ENCODE measurements at places on chromosomes 6 and 20. TPM values are rescaled to one million over a fixed set of nuclear protein-coding genes. Genes with fewer than 3 reads are reported as not detected.

Gene RNF182
- total RNA-seq = 0.07 TPM

Gene SLC4A11
- total RNA-seq = 4.1 TPM

Gene SLC22A7
- total RNA-seq = not detected

Gene PPIL1
- 34.7 TPM for total RNA-seq

Gene SLC17A1
- not detected for total RNA-seq

Gene BTN3A1
- 4.1 TPM for total RNA-seq

Gene PBOV1
- not detected for total RNA-seq

Gene SALL4
- 1.4 TPM for total RNA-seq

Gene HLA-DQA2
- total RNA-seq = not detected

Gene VIP
- total RNA-seq = 0.14 TPM

Gene PRSS35
- total RNA-seq = not detected

Gene OR12D3
- not detected for total RNA-seq

Gene RBPJL
- not detected for total RNA-seq

Gene ZSCAN31
- total RNA-seq = 64.0 TPM

Gene TCF21
- total RNA-seq = not detected

Gene CD109
- total RNA-seq = 152 TPM

Gene CLPSL1
- total RNA-seq = not detected

Gene SLC17A3
- total RNA-seq = not detected

Gene COX4I2
- total RNA-seq = not detected

Gene FAM162B
- not detected for total RNA-seq

Gene EFCAB8
- 0.36 TPM for total RNA-seq

Gene MUC22
- not detected for total RNA-seq

Gene B3GAT2
- under 0.01 TPM for total RNA-seq

Gene SLC32A1
- not detected for total RNA-seq

Gene SNAP91
- total RNA-seq = 0.07 TPM

Gene C20orf144
- under 0.01 TPM for total RNA-seq

Gene DDX43
- total RNA-seq = 1.00 TPM

Gene POM121L2
- total RNA-seq = not detected

Gene LTB
- total RNA-seq = not detected

Gene ZDHHC14
- total RNA-seq = 6.0 TPM

Data from nasal cavity respiratory epithelium epithelial cell of viscerocranial mucosa (primary cell).